ENCODE measurements at places on chromosomes 1 and 21. TPM values are rescaled to one million over a fixed set of nuclear protein-coding genes. Genes with fewer than 3 reads are reported as not detected.

The GJA4 gene
- not detected for polyA plus RNA-seq

The GPR52 gene
- polyA plus RNA-seq = 0.08 TPM

DNA sequence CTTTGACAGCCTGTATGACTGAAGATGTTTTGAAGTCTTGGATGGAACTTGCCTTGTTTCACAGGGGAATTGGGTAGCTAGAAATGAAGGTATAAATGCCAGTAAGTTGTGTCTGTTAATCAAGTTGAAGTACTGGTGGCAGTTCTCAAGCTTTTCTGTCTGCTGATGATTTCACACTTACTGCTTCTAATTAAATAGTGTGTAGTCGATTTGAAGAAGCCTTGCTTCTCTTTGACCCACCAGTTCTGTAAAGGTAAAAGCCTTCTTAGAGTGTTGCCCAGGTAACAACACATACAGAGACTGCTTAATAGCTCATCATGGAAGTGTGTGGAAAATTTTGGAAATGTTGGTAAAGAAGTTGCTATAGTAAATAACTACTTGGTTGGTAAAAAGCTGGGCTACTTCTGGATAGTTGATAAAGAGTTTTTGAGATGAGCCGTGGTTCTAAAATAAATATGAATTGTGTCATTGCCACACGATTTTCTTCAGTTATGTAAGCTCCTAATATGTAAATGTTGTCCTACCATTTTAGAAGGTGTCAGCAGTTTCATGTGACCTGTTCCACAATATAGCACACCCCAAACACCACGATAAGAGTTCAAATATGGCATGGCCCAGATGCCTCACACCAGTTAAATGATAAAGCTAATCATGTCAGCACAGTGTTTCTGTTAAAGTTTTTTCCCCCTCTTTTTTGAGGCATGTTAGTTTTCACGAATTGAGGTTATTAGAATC lies 7.4 kb downstream of the RABGAP1L start:
- no peak for DNase-seq

DNA sequence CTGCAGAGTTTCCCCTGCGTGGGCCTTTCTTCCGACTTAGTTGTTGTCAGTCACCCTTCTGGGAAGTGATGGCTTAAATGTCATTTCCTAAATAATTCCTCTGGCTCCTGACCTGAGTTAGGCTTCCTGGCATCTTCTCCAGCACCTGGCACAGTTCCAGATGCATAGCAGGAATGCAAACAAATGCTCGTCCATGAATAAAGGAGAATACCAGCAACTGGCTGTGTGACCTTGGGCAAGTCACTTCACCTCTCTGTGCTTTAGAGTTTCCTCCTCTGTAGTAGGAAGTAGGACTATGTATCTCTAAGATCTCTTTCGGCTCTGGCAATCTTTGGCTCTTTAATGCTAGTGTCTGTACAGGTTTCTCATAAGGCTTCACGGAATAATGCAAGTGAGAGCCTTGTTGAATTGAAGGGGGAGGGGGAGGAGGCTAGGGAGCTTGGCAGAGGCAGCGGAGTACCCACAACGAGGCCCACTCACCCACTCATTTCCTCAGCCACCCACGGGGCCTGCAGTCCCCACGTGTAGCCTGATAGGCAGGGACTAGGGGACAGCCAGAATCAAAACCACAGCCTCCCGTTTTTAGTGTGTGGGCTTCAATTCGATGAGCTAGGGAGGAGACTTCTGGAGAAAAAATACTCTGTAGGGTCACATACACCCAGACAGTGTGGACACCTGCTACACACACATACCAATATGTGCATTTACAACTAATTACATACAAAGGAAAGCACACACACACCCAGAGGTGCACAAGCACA lies 48.1 kb downstream of the TENT5C start:
- DNase-seq = no peak

DNA sequence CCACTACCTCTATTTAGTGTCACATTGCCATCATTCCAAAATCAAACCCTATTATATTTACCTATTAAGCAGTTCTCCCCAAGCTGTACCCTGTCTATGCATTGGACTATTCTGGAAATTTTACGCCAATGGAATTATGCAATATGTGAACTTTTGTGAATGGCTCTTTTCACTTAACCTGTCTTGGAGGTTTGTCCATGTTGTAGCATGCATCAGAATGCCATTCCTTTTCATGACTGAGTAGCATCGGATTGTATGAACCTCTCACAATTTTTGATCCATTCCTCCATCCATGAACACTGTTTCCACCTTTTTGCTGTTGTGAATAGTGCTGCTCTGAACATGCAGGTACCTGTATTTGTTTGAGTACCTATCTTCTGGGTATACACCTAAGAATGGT lies 33.7 kb downstream of the FAM163A start:
- DNase-seq = no peak

DNA sequence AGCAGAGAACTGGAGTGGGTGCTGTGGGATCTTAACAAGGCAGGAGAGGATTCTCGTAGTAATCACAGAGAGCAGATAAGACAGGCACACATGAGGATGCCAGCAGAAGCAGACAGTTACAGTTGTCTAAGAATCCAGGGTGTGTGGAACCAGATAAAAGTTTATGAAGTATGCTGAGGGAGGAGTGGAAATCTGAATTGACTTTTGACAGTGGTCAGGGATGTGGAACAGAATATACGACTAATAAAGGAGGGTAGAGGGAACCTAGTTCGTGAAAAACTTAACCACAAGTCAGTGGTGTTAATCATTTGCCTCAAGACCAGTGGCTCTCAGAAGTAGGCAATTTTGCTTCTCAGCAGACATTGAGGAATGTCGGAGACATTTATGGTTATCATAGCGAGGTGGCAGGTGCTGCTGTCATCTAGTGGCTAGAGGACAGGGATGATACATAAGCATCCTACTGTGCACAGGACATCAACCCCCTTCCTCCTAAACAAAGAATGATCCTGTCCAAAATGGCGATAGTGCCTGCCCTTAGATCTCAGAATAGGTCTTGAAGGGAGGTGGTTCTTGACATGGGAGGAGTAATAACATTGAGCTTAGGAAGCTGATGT lies 3.0 kb downstream of the LRRC8D start:
- no peak for DNase-seq
